PC-3 (cell line): ENCODE measurements at places on chromosomes 5 and 9. TPM values are rescaled to one million over a fixed set of nuclear protein-coding genes. Genes with fewer than 3 reads are reported as not detected.

The BAAT gene
- total RNA-seq = 0.07 TPM in 1 of 2 replicates, not detected in the other

The NELFB gene
- 50.7 and 69.5 TPM in 2 replicates for total RNA-seq

The SH3GL2 gene
- total RNA-seq = 1.4 and 2.9 TPM in 2 replicates

The MAMDC4 gene
- total RNA-seq = 3.0 and 5.3 TPM in 2 replicates

GRCh38 chr5:135576075-135576599 lies 2.7 kb downstream of the CXCL14 start:
- no peak for DNase-seq

GRCh38 chr5:130875656-130876055 lies 289.4 kb downstream of the HINT1 start:
- DNase-seq = no peak

DNA sequence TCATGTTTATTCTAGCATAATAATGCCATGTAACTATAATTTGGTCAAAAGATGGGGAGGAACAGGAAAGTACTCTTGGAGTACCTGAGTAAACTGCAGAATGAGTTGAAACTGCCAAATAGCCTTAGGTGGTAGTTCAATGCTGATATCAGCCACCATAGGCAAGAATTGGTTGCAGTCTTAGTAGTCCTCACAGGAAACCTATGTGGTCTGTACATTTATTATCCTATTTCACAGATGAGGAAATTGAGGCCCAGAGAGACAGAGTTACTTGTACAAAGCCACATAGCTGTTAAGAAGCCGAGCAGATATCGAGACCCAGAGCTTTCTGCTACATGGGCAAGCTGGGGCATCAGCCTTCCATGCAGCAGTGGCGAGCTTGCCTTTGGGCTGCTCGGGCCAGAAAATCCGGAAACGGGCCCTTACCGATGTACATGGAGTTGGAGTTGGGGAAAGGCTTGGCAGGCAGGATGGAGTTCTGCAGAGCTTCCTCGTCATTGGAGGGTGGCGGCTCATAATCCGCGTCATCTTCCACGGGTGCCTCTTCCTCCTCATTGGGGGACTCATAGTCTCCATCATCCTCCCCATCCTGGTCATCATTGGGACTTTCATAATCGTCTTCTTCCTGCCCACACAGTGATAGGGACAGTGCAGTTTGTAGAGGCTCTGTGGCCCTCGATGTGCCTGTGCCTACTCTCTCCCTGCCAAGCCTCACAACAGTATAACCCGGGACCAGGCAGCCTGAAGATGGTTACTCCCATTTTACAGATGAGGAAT lies 27.1 kb downstream of the LCP2 start:
- DNase-seq = no peak

DNA sequence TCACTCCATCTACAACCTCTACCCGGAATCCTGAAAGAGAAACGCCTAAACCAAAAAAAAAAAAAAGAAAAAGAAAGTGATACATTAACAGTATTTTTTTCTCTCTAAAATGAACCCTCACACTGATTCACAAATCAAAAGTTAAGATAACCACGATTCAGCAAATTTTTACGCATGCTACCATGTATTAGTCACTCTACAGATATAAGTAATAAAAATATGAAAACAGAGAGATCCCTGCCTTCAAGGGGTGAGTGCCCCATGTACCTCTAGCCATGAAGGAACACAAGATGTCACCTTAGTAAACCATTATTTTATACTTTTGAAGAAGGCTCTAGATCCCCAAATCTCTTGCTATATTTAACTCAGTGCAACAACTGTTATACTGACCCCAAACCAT lies 33.4 kb downstream of the CEMIP2 start:
- no peak for DNase-seq
